Activated naive CD8-positive, alpha-beta T cell treated with anti-CD3 and anti-CD28 coated beads, Interleukin-2, amount 10 ng/mL, durations not matched to agents 7 days and 5 days (primary cell): ENCODE measurements at places on chromosomes 5 and 9.

DNA sequence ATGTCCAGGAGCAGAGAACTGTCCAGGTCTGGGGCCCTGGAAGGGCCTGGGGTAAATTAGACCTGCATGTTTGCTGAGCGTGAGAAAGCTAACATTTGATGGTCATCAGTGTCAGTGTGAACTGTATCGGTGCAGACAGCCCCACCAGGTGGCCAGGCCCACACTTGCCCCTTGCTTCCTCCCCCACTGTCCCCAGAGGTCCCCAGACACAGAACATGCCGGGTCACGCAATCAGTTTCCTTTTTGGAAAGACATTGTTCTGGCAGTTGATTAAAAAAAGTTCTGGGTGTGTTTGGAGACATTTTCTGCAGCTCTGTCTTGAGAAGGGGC lies 1.5 kb downstream of the NKD2 start:
- peaks cover 1% of the 10 kb centered on the region for H3K36me3 ChIP-seq
- H3K27me3 ChIP-seq: peaks cover 33% of the 10 kb centered on the region
- H3K4me1 ChIP-seq: peaks cover 11% of the 10 kb centered on the region
- H3K27ac ChIP-seq: no peak overlapping the region

DNA sequence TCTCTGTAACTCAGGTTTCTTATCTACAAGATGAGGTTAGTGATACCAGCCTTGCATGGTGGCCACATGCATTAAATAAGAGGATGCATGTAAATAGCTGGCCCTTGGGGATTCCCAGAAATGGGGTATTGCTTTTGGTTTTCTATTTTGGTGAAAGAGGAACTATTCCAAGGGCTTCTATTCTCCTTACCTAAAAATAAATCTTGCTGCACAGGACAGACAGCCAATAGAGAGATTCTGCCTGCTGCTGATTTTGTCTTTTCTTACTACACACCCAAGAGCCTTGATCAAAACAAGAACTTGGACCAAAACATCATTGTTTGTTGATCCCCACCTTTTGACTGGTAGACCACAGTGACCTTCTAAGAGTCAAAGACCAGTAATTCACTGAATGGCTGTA lies 161.8 kb downstream of the PJA2 start:
- no peak for DNase-seq
- H3K36me3 ChIP-seq: no peaks in the 10 kb centered on the region
- H3K27me3 ChIP-seq: no peaks in the 10 kb centered on the region
- no peak overlapping the region for H3K27ac ChIP-seq
- no peaks in the 10 kb centered on the region for H3K4me1 ChIP-seq

DNA sequence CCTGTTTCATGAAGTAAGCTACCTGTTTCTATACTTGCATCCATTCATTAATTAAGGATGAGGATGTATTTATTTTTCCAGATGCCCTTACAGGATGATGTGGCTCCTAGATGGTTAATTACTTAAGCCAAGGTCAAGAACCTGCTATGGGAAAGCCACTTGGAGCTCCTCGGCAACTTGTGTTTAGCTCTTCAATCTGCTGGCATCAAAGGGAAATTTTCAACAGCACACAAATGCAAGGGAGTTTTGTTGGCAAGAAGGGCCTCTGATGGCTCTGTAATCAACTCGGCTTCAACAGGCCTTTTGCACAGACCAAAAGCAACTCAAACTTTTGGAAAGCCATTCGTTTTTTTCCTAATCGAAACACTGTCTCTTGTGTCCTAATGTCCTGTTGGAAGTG lies 125.3 kb downstream of the EFNA5 start:
- H3K27me3 ChIP-seq: peaks cover 7% of the 10 kb centered on the region
- no peak overlapping the region for H3K4me3 ChIP-seq
- DNase-seq: no peak
- H3K36me3 ChIP-seq: no peaks in the 10 kb centered on the region

GRCh38 chr5:145906401-145906800 lies 30.0 kb upstream of the SH3RF2 start:
- no peaks in the 10 kb centered on the region for H3K4me1 ChIP-seq
- H3K36me3 ChIP-seq: no peaks in the 10 kb centered on the region
- H3K27me3 ChIP-seq: peaks cover 2% of the 10 kb centered on the region
- DNase-seq: no peak
- no peak overlapping the region for H3K27ac ChIP-seq

GRCh38 chr5:120073722-120074121 lies 390.4 kb upstream of the PRR16 start:
- no peaks in the 10 kb centered on the region for H3K36me3 ChIP-seq
- no peak for DNase-seq
- H3K4me1 ChIP-seq: no peaks in the 10 kb centered on the region
- no peak overlapping the region for H3K27ac ChIP-seq
- H3K4me3 ChIP-seq: no peak overlapping the region

DNA sequence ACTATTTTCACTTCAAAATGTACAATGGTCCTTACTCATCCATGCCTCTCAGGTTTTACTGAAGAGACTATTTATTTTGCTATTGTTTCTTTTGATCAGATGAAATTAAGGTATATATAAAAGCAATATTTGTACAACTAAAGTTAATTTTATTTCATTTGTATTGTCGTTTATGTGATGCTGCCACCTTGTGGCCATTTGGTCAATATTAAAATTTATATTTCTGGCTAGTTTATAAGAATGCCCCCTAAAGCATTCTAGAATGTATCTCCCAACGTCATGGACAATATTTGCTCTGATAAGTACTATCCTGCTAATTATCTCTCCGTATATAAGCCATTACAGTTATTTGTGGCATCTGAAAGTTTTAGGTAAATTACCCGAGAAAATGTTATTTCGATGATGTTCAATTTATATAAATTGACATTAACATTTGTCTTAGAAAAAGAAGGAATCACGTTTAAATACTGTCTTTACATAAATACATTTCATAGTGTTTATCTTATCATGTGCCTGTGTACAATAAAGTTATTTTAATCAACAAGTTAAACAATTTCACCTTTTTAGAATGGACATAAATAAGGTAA lies 680.0 kb downstream of the TAF11L14 start:
- H3K27ac ChIP-seq: no peak overlapping the region
- no peaks in the 10 kb centered on the region for H3K4me1 ChIP-seq
- no peak overlapping the region for H3K4me3 ChIP-seq

GRCh38 chr5:14292766-14293658 lies 149.9 kb downstream of the TRIO start:
- no peak overlapping the region for H3K27ac ChIP-seq
- no peaks in the 10 kb centered on the region for H3K4me1 ChIP-seq
- peaks cover 6% of the 10 kb centered on the region for H3K27me3 ChIP-seq
- H3K36me3 ChIP-seq: no peaks in the 10 kb centered on the region
- no peak for DNase-seq

DNA sequence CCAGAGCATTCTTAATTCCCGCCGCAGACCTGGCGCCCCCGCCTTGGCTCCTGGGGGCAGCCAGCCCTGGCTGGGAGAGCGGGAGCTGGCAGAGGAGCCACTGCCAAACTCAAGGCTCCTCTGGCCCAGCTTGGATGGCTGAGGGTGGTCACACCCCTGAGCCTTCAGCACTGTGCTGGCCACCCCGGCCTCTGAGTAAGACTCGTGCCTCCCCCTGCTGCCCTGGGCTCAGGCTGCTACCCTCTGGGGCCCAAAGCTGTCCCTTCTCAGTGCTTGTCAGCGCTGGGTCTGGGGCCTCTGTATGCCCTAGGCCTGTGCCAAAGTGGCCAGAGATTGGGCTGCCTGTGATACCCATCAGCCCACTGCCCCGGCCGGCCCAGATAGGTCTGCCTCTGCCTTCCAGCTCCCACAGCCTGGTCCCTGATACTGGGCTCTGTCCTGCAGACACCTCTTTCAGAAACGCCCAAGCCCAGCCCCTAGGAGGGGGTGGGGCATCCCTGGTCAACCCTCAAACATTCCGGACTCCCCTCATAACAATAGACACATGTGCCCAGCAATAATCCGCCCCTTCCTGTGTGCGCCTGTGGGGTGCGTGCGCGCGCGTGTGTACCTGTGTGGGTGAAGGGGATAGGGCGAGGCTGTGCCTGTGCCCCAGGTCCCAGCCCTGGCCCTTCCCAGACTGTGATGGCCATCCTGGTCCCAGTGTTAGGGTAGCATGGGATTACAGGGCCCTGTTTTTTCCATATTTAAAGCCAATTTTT lies 4.4 kb upstream of the PRR7 start:
- no peaks in the 10 kb centered on the region for H3K27me3 ChIP-seq
- no peak overlapping the region for H3K27ac ChIP-seq
- H3K4me1 ChIP-seq: peaks cover 34% of the 10 kb centered on the region
- H3K4me3 ChIP-seq: no peak overlapping the region
- H3K36me3 ChIP-seq: peaks cover 19% of the 10 kb centered on the region

GRCh38 chr9:98709968-98710965 lies 1.5 kb upstream of the GABBR2 start:
- H3K36me3 ChIP-seq: no peaks in the 10 kb centered on the region
- H3K27me3 ChIP-seq: peaks cover 72% of the 10 kb centered on the region
- no peaks in the 10 kb centered on the region for H3K4me1 ChIP-seq
- H3K4me3 ChIP-seq: no peak overlapping the region
- no peak overlapping the region for H3K27ac ChIP-seq

DNA sequence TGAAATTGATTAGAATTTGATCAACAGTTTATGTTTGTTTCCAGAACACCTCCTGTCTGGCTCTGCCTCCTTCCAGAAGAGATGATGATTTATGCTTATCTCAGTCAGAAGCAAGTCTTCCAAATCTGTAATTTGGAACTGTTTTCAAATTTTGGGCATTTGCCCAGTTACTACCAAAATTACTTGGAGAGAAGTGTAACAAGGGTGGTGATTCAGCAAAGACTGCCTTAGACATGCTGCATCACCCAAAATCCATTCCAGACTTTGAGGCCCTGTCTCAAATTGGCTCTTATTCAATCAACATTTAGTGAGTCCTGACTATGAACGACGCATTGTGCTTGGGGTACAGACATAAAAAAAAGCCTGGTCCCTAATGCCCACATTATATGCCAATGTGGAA lies 89.4 kb downstream of the SH3TC2 start:
- H3K4me1 ChIP-seq: no peaks in the 10 kb centered on the region
- peaks cover 36% of the 10 kb centered on the region for H3K27me3 ChIP-seq
- H3K27ac ChIP-seq: no peak overlapping the region
- no peaks in the 10 kb centered on the region for H3K36me3 ChIP-seq

- peaks cover 10% of the 10 kb centered on the region for H3K4me1 ChIP-seq
- H3K4me3 ChIP-seq: no peak overlapping the region
- H3K27me3 ChIP-seq: peaks cover 63% of the 10 kb centered on the region
- no peak overlapping the region for H3K27ac ChIP-seq
- no peaks in the 10 kb centered on the region for H3K36me3 ChIP-seq
- DNase-seq: no peak
Observed at GRCh38 chr5:141883892-141884318, 5.7 kb upstream of the PCDH1 start.

DNA sequence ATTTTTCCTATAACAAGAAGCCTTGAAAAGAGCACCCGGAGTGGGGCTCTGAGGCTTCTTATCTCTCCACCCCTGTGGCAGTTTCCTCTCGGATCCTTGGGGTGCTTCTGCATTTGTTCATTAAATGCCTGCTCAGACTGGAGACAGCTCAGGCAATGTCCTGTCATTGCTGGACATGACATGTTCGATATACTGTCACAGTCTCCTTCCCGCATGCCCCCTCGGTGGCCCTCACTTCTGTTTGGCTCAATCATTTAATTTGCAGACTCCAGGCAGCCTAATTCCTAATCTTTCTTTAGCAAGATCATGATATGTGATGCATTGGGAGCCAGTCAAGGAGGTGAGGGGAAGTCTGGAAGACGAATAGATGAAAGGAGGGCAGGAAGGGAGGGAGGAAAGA lies 37.5 kb upstream of the CPEB4 start:
- H3K4me3 ChIP-seq: no peak overlapping the region
- peaks cover 15% of the 10 kb centered on the region for H3K27me3 ChIP-seq
- H3K4me1 ChIP-seq: peaks cover 4% of the 10 kb centered on the region
- no peak for DNase-seq
- H3K36me3 ChIP-seq: no peaks in the 10 kb centered on the region
- H3K27ac ChIP-seq: no peak overlapping the region

- peaks cover 23% of the 10 kb centered on the region for H3K4me1 ChIP-seq
- no peak for DNase-seq
- H3K27ac ChIP-seq: no peak overlapping the region
- no peaks in the 10 kb centered on the region for H3K36me3 ChIP-seq
- no peak overlapping the region for H3K4me3 ChIP-seq
Observed at GRCh38 chr9:5305741-5306140, 1.2 kb upstream of the RLN2 start.

- no peaks in the 10 kb centered on the region for H3K36me3 ChIP-seq
- H3K4me3 ChIP-seq: no peak overlapping the region
- H3K27ac ChIP-seq: no peak overlapping the region
- no peaks in the 10 kb centered on the region for H3K27me3 ChIP-seq
- DNase-seq: no peak
- no peaks in the 10 kb centered on the region for H3K4me1 ChIP-seq
Observed at GRCh38 chr9:8764051-8764450, 964.5 kb upstream of the DMAC1 start.
